H54 (cell line): ENCODE measurements at places on chromosomes 2 and 18.

- no peak for DNase-seq
These were observed 434.7 kb downstream of the PTPRM start for GRCh38 chr18:8001711-8002301.

DNA sequence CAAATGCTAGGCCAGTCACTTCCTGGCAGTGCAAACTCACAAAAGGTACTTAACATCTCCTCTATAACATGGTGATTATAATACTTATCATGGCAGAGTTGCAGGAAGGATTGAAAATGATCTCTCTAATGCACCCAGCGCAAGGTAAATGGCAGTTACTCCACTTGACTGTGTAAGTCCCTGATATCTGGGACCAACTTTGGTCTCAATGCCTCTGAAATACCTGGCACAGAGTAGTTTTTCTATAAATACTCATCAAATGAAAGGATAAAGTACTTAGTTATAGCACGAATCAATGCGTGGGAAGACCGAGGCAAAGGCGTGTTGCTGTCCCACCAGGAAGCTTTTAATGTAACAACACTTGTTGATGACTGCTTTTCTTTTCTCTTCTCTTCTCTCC is 24.8 kb downstream of the LRRC30 start:
- no peak for DNase-seq

DNA sequence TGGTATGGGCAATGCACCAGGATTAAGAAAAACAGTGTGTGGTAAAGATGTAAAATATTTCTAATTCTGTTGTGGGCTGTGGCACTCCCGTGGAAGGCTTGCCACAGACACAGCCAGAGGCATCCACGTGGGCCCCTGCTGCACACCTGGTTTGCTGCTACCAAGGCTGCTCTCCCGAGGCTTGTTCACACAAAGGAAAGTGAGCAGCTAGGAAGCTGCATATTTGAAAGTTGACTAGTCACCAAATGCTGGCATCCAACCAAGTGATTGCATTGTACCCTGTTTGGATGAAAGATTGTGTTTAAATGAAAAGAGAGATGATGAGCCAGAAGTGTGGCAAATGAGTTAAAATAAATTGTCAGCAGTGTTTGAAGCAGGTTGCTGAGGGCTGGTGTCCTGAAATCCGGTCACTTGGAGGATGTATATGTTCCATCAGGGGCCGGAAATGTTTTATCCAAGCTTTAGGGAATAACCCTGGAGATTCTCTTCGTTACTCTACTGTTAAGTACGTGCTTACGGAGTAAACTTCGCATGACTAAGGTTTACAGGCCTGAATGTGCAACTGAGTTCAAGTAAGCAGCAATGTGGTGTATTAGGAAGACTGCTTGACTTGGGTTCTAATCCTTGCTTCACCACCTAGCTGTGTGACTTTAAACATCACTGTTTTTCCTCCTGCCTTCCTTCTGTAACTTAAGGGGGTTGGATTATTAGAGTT is 86.1 kb downstream of the MSH2 start:
- DNase-seq = peak; percentile 66

DNA sequence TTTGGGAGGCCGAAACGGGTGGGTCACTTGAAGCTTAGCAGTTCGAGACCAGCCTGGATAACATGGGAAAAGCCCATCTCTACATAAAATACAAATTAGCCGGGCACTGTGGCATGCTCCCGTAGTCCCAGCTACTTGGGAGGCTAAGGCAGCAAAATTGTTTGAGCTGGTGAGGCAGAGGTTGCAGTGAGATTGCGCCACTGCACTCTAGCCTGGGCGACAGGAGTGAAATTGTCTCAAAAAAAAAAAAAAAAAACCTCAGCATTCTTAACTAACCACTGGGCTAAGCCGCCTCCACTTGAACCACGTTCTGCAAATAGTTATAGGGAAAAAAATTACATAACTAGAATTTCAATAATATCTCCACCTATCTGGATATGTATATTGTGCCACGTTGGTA is 2.3 kb downstream of the FOXI3 start:
- DNase-seq = no peak

GRCh38 chr2:142200062-142200461 is 69.2 kb upstream of the LRP1B start:
- DNase-seq = no peak

DNA sequence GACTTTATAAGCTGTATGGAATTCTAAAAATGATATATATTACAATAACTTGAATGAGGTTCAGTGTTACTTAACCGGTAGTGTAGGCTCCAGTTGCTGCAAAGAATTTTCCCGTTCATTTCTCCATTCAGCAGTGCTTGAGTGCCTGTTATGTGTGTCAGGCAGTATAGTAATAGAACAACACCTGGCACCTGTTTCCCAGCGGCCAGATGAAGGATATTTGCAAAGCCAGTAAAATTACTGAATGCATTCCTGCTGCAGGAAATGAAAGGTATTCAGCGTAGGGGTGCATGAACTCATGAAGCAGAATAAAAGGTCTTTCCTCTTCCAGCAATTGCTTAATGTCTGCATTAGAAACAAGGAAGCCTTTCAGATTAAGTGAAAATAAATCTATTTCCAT is 18.8 kb downstream of the YPEL5 start:
- no peak for DNase-seq

DNA sequence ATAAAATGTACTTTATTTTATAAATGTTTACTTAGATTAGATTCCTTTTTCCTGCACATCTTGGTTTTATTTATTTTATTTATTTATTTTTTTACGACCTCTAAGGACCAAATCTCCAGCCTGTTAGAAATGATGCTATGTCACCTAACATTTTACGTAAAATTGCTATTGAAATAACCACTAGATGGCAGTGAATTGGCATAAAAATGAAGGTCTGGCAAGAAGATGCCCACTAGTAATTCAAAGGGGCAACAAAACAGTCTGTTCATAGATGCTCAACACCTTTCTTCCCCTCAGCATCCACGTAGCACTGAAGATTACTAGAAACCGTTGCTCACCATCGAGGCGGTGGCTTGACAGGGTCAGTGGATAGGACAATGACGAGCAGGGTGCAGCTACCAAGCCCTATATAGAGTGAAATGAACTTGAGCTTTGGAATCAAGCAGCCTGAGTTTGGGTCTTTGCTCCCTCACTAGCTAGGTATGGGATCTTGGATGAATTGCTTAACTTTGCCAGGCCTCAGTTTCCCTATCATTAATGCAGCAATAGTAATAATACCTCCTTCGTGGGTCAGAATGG is 128.7 kb upstream of the L3MBTL4 start:
- no peak for DNase-seq

GRCh38 chr18:62778976-62779869 is 63.9 kb downstream of the PHLPP1 start:
- DNase-seq = no peak

GRCh38 chr2:107648781-107649404 is 177.8 kb upstream of the RGPD4 start:
- DNase-seq = no peak

DNA sequence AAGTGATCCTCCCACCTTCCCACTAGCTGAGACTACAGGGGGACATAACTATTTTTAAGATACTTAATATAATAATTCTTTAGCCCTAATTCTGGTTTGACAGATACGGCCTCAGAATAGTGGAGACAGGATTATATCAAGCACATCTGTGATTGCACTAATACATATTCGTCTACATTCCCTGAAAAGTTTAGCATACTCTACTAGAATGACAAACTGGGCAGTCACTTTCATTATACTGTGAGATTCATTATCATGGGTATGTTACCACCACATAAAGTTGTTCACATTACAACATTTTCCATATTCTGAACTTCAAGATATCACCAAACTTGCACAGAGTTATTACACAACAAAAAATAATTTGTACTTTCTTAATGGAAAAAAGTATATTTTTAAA is 11.0 kb downstream of the FAM210A start:
- DNase-seq = no peak

- no peak for DNase-seq
These were observed 15.6 kb upstream of the ASAP2 start for GRCh38 chr2:9191041-9191481.

- no peak for DNase-seq
These were observed 879 bp upstream of the EPAS1 start for GRCh38 chr2:46296216-46296839.

DNA sequence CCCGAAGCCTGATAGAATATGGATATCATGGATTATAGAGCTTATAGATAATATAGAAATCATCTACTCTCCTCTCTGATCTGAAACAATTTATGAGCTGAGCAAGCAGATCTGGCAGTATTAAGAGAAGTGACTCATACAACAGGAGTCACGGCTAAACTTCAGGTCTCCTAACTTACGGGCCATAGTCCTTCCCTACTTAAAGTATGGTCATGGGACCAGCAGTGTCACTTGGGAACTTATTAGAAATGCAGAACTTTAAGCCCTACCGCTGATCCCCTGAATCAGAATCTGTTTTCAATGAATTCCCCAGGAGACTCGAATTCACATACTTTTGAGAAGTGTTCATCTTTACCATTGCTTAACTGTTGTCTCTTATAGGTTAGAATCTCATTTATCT is 195.7 kb upstream of the FANCL start:
- DNase-seq = no peak

DNA sequence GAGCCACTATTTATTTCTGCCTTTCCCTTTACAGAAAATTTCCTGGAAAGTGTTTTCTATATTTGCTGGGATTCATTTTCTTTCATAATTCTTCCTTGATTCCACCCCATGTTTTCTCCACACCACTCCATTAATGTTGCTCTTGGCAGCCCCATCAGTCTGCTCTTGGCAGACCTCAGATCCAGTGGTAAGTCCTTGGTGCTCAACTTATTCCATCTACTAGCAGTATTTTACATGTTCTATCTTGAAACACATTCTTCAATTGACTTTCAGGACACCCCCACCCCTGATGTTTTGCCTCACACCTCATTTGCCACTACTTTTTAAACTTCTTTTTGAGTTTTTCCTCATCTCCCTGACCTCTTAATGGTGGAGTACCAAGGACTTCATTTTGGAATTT is 65.0 kb downstream of the HNMT start:
- no peak for DNase-seq
